ENCODE measurements at places on chromosomes 11 and 22. TPM values are rescaled to one million over a fixed set of nuclear protein-coding genes. Genes with fewer than 3 reads are reported as not detected.

DDTL gene
- total RNA-seq = not detected

OR51E2 gene
- 0.29 TPM for total RNA-seq

OR52H1 gene
- 2.1 TPM for total RNA-seq

CELSR1 gene
- 7.4 TPM for total RNA-seq

GRCh38 chr11:102497061-102497460 is 33.5 kb downstream of the MMP7 start:
- no peak for DNase-seq

GRCh38 chr11:44407211-44407996 is 97.5 kb upstream of the ALX4 start:
- no peak for DNase-seq

DNA sequence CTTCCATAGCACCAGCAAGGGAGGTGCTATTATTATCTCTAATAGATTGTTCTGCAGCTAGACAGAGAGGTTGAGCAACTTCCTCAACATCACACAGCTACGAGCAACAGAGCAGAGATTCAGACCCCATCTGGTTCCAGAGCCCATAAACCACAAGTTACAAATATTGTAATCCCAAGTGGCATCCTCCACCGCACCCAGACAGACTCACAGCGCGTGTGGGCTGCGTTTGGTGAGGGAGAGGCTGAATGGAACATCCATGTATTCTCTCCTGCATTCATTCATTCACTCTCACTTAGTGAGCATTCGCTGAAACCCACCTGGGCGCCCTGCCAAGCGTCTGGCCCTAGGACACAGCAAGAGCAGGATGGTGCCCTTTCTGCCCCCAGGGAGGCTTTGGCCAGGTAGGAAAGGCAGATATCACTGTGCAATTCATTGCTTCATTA is 33.5 kb downstream of the LIF start:
- no peak for DNase-seq

DNA sequence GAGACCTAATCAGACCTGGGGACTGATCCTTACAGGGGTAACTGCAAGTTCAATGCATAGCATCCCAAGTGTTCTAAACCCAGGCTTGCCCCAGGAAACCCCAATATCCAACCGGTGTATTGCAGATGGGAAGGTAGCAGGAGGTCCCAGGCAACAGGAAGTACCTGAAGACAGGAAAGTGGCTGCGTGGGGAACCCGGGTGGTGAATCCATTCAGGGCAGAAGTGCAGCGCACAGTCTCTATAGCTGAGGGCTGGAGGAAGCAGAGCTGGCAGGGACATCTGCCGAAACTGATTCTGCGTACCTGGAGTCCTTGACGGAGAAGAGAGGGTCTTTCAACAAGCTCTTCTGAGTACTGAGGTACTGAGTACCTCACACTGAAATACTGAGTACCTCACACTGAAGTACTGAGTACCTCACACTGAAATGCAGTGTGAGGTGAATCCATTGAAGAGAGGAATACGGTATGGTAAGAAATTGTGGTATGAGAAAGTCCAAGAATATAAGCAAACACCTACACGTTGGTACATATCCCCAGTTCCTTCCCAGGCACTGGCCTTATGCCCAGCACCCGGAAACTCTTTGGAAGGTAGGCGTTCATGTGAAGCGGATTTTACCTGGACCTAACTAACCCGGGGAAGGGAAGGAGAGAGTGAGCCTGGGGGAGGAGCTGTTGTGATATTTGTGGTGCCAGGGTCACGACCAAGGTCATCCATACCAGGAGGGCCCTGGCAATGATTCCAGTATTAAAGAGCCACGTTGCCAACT is 20.1 kb downstream of the SCN4B start:
- no peak for DNase-seq

DNA sequence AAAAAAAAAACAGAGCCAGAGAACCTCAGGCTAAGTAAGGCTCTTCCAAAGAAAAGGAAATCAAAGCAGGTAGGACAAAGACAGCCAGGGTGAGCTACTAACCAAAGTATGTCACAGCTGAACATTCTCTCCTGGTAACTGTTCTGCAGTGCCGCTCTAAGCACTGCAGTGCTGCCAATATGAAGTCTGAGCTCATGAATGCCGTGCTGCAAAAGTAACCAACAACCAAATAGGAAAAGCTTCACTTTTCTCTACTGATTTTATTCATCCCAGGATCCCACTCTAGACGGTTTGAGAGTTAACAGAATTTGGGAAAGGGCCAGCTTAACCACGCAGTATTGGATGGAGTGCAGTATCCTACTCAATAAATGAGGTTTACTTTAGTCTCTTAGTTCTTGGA is 3.5 kb downstream of the SIK3 start:
- no peak for DNase-seq

DNA sequence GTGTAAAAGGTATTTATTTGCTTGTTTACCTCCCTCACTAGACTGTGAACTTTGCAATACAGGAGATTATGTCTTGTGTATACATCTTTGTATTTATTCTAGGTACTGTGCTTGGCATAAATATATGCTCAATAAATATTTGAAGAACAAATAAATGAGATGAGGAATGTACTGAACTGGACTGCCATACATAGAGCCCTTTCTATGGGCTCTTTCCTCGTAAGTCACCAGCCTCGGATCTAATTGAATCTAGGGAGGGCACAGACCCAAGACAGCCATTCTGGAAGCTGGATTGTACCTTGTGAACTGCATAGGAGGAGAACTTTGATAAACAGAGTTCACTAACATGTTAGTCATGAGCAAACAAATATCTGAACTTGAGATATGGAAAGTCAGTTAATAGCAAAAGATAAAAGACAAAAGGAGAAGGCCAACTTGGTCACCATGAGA is 503.9 kb downstream of the INSC start:
- no peak for DNase-seq
